ENCODE measurements at places on chromosomes 4 and X. TPM values are rescaled to one million over a fixed set of nuclear protein-coding genes. Genes with fewer than 3 reads are reported as not detected.

- H3K36me3 ChIP-seq = no peaks in the 10 kb centered on the region
- no peak overlapping the region for H3K4me3 ChIP-seq
- DNase-seq = no peak
- no peaks in the 10 kb centered on the region for H3K4me1 ChIP-seq
- H3K27ac ChIP-seq = no peak overlapping the region
These were observed 985.8 kb downstream of the TRAM1L1 start for GRCh38 chr4:116099596-116099995.

DNA sequence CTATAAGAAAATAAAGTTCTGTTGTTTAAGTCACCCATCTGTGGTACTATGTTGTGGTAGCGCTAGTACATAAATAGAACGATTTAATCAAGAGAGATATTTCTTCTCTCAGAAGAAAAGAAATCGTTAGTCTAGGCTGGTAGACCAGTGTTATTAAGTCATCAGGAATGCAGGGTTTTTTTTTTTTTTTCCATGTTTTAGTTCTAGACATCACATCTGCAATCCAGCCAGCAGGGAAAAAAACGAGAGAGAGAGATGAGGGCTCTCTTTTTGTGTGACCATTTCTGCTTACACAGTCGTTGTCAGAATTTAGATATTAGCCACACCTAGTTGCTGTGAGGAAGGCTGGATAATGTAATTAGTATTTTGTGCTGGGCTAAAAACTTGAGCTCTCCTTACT is 417.4 kb downstream of the TMA16 start:
- H3K4me1 ChIP-seq = no peaks in the 10 kb centered on the region
- H3K27ac ChIP-seq = no peak overlapping the region
- H3K27me3 ChIP-seq = no peaks in the 10 kb centered on the region
- no peak for DNase-seq
- H3K4me3 ChIP-seq = no peak overlapping the region

- no peak overlapping the region for H3K4me3 ChIP-seq
- no peak overlapping the region for H3K27ac ChIP-seq
- H3K4me1 ChIP-seq = no peaks in the 10 kb centered on the region
- H3K36me3 ChIP-seq = no peaks in the 10 kb centered on the region
- DNase-seq = no peak
These were observed 40.7 kb upstream of the FAM9A start for GRCh38 chrX:8841911-8842310.

DNA sequence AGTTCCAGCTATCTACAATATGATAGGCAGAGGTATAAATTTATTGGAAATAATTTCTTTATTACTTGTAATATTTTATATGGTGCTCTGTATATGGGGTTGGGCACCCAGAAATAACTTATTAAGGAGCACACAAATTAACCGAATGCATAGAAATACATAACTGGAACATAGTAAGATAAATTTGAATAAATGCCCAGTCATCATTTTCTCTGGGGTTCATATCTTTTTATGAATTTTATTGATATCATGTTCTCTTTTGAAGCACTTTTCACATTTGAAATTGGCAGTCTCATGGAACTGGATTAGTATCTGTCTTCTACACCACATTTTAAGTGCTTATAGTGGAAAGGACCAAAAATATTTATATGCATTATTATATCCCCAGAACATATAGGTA is 122.0 kb downstream of the PCDH7 start:
- DNase-seq = no peak
- H3K27ac ChIP-seq = no peak overlapping the region
- no peaks in the 10 kb centered on the region for H3K4me1 ChIP-seq
- no peak overlapping the region for H3K4me3 ChIP-seq
- no peaks in the 10 kb centered on the region for H3K27me3 ChIP-seq

DNA sequence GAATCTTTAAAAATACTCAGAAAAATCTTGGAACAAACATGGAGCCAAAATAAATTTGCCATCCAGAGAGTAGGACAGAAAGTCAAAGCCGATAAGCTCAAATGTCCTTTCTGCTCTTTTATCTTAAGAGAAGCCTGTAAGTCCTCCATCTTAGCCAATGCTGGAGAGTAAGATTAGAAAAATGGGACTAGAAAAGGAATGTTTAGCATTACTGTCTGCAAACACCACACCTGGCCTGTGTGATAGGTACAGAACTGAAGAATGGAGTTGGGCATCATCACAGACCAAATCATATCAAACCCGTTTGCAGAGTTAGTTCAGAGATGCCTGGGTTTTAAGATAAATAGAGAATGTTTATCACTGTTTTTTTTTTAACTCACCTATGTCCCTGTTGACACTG is 10.5 kb upstream of the SLC39A8 start:
- no peak for DNase-seq
- H3K27me3 ChIP-seq = peaks cover 17% of the 10 kb centered on the region
- no peaks in the 10 kb centered on the region for H3K36me3 ChIP-seq
- peaks cover 3% of the 10 kb centered on the region for H3K4me1 ChIP-seq

GRCh38 chr4:171484681-171485080 is 328.5 kb upstream of the GALNTL6 start:
- no peaks in the 10 kb centered on the region for H3K4me1 ChIP-seq
- H3K4me3 ChIP-seq = no peak overlapping the region
- no peaks in the 10 kb centered on the region for H3K27me3 ChIP-seq
- no peak for DNase-seq
- H3K27ac ChIP-seq = no peak overlapping the region
- no peaks in the 10 kb centered on the region for H3K36me3 ChIP-seq

DNA sequence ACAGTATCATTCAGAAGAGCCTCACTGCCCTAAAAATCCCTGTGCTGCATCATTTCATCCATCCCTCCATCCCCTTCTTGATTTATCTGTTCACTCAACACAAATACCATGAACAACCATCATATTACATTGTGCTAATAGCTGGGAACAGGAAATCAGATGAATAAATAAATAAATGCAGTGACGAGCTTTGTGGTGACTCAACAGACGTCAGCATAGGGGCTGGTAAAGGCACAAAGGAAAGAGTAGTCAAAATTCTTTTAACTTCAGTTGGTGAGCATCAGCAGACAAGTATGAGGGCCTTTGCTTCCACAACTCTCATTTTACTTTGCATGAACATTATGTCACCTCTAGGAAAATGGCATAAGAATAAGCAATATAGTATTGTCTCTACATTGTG is 65.5 kb downstream of the EDNRA start:
- H3K4me1 ChIP-seq = peaks cover 14% of the 10 kb centered on the region
- no peak for DNase-seq
- no peaks in the 10 kb centered on the region for H3K36me3 ChIP-seq
- peaks cover 8% of the 10 kb centered on the region for H3K27me3 ChIP-seq
- H3K4me3 ChIP-seq = no peak overlapping the region

GRCh38 chr4:20684852-20685763 is 15.2 kb upstream of the PACRGL start:
- no peak overlapping the region for H3K4me3 ChIP-seq
- H3K36me3 ChIP-seq = no peaks in the 10 kb centered on the region
- peaks cover 11% of the 10 kb centered on the region for H3K27me3 ChIP-seq
- H3K27ac ChIP-seq = no peak overlapping the region
- DNase-seq = no peak

DNA sequence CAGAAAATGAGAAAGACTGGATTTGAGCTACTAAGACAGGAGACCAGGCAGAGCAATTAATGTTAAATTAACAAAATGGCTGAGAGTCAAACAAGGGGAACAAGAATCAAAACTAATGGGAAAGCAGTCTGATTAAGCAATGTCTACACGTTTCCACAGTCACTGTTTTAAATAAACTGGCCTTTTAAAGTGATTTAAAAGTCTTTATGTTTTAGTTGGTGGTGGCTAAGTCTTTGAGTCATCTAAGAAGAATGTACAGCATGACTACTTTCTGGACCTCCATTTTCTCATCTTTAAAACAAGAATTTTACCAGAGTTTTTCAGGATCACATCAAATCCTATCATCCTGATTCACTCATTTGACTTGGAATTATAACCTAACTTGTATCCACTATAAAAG is 233.8 kb downstream of the ENOX2 start:
- H3K36me3 ChIP-seq = peaks cover 17% of the 10 kb centered on the region
- no peak overlapping the region for H3K27ac ChIP-seq
- no peak overlapping the region for H3K4me3 ChIP-seq
- peaks cover 2% of the 10 kb centered on the region for H3K4me1 ChIP-seq

GRCh38 chr4:41619161-41619560 is 81.2 kb downstream of the LIMCH1 start:
- DNase-seq = no peak
- H3K4me3 ChIP-seq = no peak overlapping the region
- H3K36me3 ChIP-seq = no peaks in the 10 kb centered on the region
- H3K4me1 ChIP-seq = no peaks in the 10 kb centered on the region

- no peak for DNase-seq
- no peak overlapping the region for H3K4me3 ChIP-seq
These were observed 311.7 kb upstream of the HTR2C start for GRCh38 chrX:114272096-114272686.

GRCh38 chr4:88107406-88108107 is 50.9 kb downstream of the ABCG2 start:
- peaks cover 3% of the 10 kb centered on the region for H3K27me3 ChIP-seq
- H3K4me1 ChIP-seq = no peaks in the 10 kb centered on the region
- H3K36me3 ChIP-seq = no peaks in the 10 kb centered on the region
- H3K27ac ChIP-seq = no peak overlapping the region
- DNase-seq = no peak

LRAT gene
- not detected for total RNA-seq

ADAM29 gene
- not detected for total RNA-seq

LDB2 gene
- not detected for total RNA-seq

GLOD5 gene
- total RNA-seq = not detected

DSPP gene
- total RNA-seq = not detected

SHOX gene
- not detected for total RNA-seq

SFRP2 gene
- total RNA-seq = not detected

CITED1 gene
- not detected for total RNA-seq

DGAT2L6 gene
- total RNA-seq = not detected

PHOX2B gene
- not detected for total RNA-seq

LCORL gene
- total RNA-seq = 17.3 TPM

PAGE3 gene
- total RNA-seq = not detected

SPON2 gene
- 22.8 TPM for total RNA-seq

All from activated CD4-positive, alpha-beta memory T cell treated with anti-CD3 and anti-CD28 coated beads, Interleukin-2, amount 10 ng/mL, durations not matched to agents 7 days and 5 days (primary cell).